ENCODE measurements at places on chromosomes 2 and 18. TPM values are rescaled to one million over a fixed set of nuclear protein-coding genes. Genes with fewer than 3 reads are reported as not detected.

SYT4 gene
- total RNA-seq, result not detected

ARHGEF4 gene
- 6.3 TPM for total RNA-seq

CNTNAP5 gene
- total RNA-seq, result not detected

ZSWIM2 gene
- total RNA-seq, result not detected

RND3 gene
- total RNA-seq, result 124 TPM

ALPI gene
- total RNA-seq, result not detected

CD8B2 gene
- total RNA-seq, result not detected

IFT172 gene
- total RNA-seq, result 19.3 TPM

SNTG2 gene
- not detected for total RNA-seq

ST8SIA3 gene
- total RNA-seq, result not detected

POTEJ gene
- total RNA-seq, result not detected

MYL1 gene
- total RNA-seq, result not detected

RNF181 gene
- 89.4 TPM for total RNA-seq

CXCR2 gene
- not detected for total RNA-seq

SATB2 gene
- total RNA-seq, result 11.6 TPM

ANTXR1 gene
- total RNA-seq, result 207 TPM

CPO gene
- not detected for total RNA-seq

HOXD11 gene
- total RNA-seq, result not detected

CARF gene
- 7.8 TPM for total RNA-seq

KCTD1 gene
- total RNA-seq, result 18.1 TPM

ANKRD12 gene
- 34.0 TPM for total RNA-seq

VWA3B gene
- total RNA-seq, result not detected

ZNF2 gene
- 8.0 TPM for total RNA-seq

LRRTM1 gene
- total RNA-seq, result not detected

GPAT2 gene
- total RNA-seq, result not detected

UPP2 gene
- 0.60 TPM for total RNA-seq

HRH4 gene
- not detected for total RNA-seq
